ENCODE measurements at places on chromosomes 2 and 18.

- no peak for DNase-seq
Observed at GRCh38 chr2:36951574-36951973, 14.8 kb downstream of the STRN start.

DNA sequence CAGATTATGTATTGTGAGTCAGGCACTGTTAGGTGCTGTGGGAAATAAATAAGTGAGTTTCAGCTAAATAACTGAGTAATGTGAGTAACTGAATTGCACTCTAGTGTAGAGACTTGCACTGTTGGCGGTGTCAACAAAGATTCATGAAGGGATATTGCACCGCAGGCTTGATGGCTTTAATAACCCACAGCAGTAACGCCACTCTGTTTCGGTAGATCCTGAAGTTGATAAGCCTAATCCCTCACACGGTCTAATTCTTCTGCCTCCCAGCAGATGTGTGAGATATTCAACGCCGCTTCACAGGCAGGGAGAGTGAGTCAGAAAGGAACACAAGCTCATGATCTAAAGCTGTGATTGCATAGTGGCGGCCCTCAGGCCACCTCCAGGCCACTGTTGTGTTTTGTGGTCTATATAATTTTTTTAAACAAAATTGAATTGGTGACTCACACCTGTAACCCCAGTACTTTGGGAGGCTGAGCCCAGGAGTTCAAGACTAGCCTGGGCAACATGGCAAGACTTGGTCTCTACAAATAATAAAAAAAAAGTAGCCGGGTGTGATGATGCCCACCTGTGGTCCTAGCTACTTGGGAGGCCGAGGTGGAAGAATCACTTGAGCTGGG, 94.3 kb downstream of the LIPG start:
- DNase-seq: no peak

DNA sequence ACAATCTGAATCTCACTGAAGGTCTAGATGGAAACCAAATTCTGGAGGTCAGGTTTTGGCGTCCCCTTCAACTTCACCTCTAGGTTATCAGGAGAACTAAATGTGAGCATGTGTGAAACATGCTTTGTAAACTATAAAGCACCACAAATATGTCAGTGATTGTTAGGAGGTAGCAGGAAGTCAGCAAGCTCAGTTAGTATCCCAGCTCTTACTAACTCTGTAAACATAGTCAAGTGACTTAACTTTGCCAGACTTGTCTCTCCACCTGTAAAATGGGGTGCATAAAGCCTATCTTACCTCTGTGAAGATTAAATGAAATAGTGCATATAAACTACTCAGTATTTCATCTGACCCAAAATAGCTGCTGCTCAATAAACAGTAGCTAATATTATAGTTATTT, 121.5 kb downstream of the INSIG2 start:
- DNase-seq: no peak

DNA sequence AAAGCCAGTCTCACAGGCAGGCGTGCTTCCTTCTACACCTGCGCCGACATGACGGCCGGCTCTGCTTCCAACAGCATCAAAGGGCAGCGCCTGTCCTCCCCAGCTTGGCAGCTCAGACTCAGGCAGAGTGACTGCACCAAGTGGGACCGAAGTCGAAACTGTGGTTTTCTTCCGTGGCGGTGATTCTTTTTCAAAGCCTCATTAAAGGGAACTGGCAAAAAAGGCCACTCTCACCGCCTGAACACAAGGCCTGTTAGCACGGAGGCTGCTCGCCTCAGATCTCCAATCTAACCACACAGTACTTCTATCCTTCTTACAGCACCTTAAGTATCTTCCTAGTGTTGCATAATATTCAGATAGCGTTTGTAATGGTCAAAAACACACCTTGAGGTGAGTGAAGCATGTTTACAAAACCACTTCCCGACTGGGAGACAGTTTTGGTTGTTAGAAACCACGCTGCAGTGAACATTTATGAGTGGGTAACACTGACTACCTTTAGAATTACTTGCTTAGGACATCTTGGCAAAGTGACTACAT, 236.4 kb downstream of the HDAC4 start:
- DNase-seq: peak; percentile 51

DNA sequence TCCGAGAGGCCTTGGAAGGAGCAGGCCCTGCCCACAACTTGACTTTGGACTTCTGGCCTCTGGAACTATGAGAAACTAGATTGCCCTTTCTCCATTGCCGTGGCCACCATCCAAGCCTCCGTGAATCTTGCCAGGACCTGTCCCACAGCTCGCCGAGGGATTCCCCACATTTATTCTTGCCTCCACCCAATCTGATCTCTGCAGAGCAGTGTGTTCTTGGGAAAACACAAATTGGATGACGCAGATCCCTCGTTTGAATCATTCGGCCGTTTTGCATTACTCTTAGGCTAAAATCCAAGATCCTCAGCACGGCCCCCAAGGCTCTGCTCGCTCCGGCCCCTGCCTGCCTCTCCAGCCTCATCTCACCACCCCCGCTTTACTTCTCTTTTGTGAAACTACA, 364.2 kb downstream of the ZNF516 start:
- DNase-seq: no peak

GRCh38 chr18:45755934-45756333, 32.0 kb downstream of the SLC14A1 start:
- DNase-seq: no peak

GRCh38 chr2:144504218-144504641, 15.7 kb downstream of the ZEB2 start:
- no peak for DNase-seq

GRCh38 chr2:96524482-96525210, 11.9 kb upstream of the ARID5A start:
- no peak for DNase-seq

GRCh38 chr2:46813020-46813415, 102.6 kb downstream of the MCFD2 start:
- no peak for DNase-seq

GRCh38 chr2:128499367-128500137, 180.9 kb upstream of the HS6ST1 start:
- DNase-seq: no peak

- no peak for DNase-seq
Observed at GRCh38 chr2:128196471-128196931, 105.5 kb downstream of the UGGT1 start.

DNA sequence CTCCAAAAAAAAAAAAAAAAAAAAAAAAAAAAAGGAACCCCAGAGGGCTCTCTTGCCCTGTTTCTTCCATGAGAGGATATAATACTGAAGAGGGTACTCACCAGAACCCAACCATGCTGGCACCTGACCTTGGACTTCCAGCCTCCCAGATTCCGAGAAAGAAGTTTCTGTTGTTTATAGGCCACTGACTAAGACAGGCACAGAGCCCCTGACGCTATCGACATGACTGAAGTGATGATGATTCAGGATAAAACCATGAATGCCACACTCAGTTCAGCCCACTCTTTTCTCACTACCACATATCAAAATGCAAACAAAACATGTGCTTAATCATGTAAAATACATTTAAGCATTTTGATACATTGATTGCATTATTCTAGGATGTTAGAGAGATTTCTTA, 66.1 kb upstream of the CDCA7 start:
- DNase-seq: no peak

GRCh38 chr2:234019896-234020295, 30.6 kb upstream of the SPP2 start:
- DNase-seq: no peak

GRCh38 chr2:44946372-44947027, 5.0 kb downstream of the SIX3 start:
- DNase-seq: no peak

- no peak for DNase-seq
Observed at GRCh38 chr18:12291161-12291560, 16.9 kb upstream of the TUBB6 start.

DNA sequence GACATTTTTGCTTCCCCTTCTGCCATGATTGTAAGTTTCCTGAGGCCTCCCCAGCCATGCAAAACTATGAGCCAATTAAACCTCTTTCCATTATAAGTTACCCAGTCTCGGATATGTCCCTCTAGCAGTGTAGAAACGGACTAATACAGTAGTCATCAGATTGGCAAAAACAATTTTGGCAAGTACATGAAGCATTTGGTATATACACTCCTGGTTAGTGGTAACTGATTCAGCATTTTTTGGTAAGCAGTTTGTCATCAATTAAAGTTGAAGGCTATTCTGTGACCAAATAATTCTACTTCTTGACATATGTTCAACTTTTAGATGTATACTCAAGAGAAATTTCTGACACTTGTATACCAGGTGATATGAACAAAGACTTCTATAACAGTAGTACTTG, 190.5 kb upstream of the STON1 start:
- DNase-seq: no peak

DNA sequence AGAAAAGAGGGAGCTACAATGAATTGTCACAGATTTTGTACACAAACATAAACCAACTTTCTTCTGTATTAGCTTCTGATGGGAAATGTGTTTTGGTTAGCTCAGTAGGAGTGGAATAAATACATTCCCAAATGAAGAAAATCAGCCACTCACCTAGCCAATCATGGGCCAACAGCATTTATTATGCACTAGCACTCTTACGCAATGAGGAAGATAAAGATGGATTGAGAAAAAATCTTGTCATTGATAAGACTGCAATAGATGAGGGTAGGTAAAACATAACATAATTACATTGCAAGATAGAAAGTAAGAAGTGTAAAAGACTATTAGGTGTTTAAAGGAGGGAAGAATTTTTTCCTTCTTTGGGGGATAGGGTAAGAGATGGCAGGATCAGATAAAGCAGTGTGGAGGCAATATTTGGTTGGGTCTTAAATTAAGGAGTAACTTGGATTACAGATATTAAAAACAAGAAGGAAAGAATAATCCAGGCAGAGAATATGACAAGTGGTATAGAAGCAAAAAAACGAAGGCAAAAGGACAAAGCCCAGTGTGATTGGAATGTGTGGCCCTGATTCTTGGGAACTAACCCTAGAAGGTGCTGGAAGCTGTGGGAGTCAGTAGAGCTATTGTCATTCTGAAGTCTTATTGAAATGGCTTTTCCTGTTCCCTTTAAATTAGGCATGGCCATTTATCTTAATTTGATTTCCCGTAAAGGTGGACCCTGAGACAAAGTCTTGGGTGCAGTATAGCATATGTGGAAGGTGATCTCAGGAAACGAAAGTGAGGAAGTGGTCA, 208.4 kb upstream of the MEX3C start:
- no peak for DNase-seq

- DNase-seq: no peak
Observed at GRCh38 chr2:227608561-227609338, 5.9 kb downstream of the SCYGR3 start.

DNA sequence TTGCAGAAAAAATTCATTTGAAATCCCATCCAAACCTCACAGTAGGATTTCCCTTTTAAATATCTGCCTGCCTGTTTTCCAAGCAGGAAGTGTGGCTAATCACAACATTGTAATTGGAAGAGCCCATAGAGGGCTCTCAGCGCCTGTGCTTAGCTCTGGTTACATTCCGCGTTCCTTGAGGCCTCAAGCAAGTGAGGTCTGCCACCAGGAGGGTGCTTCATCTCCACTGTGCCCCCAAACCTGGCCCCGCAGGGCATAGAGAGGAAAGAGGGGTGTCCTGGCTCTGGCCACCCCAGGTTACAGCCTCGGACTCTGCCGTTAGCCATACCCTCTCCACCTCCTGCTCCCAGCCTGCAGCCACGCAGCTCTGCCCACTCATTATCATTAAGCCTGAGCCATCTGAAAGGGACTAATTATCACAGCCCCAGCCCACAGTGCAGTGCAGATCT, 214.8 kb downstream of the SP3 start:
- no peak for DNase-seq

- no peak for DNase-seq
Observed at GRCh38 chr2:6168485-6168884, 476.3 kb downstream of the SOX11 start.

DNA sequence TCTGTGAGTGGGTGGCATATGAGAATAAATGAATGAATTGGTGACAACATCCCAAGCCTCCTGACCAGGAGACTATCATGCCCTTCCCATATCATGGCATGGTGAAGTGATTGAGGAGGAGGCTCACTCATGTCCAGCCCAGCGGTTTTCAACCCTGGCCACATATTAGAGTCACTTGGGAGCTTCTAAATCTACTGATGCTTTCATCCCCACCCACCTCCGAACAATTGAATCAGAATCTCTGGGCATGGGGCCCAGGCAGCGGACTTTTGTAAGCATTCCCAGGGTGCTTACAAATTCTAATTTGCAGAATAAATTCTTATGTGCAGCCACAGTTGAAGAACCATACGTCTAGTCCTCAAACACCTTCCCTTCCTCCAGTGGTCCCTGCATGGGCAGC, 81.7 kb upstream of the SEC11C start:
- no peak for DNase-seq

DNA sequence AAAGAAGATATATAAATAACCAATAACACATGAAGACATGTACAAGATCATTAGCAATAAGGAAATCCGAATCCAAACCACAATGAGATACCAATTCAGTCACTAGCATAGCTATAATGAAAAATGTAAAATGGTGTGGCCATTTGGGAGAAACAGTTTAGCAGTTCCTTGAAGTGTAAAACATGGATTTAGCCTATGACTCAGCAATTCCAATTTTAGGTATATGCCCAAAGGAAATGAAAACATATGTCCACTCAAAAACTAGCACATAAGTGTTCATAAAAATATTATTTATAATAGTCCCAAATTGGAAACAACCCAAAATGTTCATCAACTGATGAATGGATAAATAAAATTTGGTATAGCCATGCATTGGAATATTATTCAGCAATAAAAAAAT, 165.5 kb upstream of the CRIM1 start:
- DNase-seq: no peak

- DNase-seq: no peak
Observed at GRCh38 chr2:100178085-100178788, 35.8 kb upstream of the AFF3 start.

GRCh38 chr2:169143998-169144397, 74.6 kb downstream of the DHRS9 start:
- DNase-seq: no peak

DNA sequence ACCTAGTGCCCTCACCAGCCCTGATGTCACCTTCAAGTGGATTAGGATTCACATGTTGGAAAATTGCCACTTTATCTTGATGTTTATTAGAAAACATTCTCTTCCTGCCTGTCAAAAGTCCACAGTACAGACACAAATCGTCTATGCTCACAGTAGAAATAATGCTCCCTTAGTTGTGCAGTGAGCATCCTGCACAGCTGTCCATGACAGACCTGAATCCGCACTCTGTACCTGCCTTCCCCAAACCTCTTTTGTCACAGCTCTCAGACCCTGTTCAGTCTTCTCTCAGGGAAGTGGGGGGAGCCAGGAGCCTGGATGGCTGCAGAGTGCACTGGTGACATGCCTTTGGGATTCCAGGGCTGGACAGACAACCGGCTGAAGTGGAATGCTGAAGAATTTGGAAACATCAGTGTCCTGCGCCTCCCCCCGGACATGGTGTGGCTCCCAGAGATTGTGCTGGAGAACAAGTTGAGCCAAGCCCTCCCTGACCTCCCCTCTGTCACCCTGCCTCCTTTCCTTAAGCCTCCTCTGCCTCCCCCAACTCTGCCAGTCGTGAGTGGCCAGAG, 2.0 kb downstream of the CHRND start:
- DNase-seq: no peak
